ENCODE measurements at places on chromosomes 2 and 18.

GRCh38 chr2:237262838-237263771, 150.9 kb downstream of the COL6A3 start:
- DNase-seq = peak; percentile 81

DNA sequence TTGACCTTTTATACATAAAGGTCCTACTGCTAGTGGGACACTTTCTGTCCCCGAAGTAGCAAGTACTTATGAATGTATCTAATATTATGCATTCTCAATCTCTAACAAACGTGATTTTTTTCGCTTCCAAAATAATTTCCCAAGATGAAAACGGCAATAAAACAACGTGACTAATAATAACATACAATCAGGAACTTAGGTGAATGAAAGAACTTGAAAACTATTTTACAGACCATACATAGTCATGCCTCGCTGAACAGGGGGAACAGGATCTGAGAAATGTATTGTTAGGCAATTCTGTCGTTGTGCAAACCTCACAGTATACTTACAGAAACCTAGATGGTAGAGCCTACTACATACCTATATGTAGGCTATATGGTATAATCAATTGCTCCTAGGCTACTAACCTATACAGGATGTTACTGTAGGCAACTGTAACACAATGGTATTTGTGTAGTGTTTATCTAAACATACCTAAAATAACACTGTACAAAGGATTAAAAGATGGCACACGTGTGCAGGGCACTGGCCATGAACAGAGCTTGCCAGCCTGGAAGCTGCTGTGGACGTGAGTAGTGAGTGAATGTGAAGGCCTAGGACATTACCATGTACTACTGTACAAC, 2.5 kb downstream of the RTN4 start:
- peak; percentile 61 for DNase-seq

DNA sequence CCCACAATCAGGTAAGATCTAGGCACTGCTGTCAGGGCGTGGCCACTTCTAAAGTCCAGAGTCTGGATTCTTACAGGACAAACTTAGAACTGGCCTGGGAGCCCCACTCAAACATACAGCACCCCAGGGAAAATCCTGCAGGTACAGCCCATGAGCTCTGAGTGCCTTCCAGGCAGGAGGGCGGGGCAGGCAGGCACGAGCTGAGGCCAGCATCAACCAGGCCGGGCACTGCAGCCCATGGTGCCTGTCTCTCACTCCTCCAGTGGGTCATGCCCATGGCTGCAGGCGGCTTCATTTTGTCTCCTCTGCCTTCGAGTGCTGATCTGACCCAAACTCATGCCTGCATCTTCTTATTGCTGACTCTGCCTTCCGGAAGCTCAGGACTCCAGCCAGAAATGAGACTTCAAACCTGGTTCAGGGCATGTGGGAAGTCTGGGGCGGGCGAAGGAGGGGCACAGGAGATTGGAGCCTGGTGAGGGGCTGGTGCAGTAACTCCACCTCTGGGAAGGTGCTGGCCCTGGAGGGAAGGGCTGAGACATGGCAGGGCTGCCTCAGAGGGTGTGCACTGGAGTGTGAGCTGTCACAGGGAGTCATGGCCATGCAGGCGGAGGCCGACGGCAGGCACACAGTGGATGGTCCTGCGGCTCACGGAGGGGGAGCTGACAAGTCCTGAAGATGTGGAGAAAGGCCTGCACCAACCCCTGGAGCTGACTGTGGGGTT, 40.5 kb downstream of the HS6ST1 start:
- DNase-seq = no peak

DNA sequence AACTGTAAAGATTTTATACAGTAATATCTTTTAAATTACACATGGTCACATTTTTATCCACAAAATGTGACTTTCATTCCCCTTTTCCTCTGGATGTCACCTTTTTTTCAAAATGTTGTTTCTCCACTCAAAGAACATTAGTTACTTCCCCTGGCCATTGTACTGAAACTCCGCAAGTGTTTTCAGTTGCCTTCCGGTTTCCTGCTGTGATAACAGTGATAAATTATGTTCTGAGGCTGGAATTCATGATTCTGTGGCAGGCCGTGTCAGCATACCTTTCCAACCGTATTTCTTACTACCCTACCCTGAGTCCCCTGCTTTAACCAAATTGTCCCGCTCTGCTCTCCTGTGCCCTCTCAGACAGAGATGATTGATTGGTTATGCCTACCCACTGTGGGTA, 53.5 kb downstream of the MGAT5 start:
- DNase-seq = no peak

GRCh38 chr2:15169326-15170069, 391.6 kb downstream of the NBAS start:
- DNase-seq = peak; percentile 98

- DNase-seq = no peak
Observed at GRCh38 chr2:237445611-237446337, 31.8 kb upstream of the COL6A3 start.

DNA sequence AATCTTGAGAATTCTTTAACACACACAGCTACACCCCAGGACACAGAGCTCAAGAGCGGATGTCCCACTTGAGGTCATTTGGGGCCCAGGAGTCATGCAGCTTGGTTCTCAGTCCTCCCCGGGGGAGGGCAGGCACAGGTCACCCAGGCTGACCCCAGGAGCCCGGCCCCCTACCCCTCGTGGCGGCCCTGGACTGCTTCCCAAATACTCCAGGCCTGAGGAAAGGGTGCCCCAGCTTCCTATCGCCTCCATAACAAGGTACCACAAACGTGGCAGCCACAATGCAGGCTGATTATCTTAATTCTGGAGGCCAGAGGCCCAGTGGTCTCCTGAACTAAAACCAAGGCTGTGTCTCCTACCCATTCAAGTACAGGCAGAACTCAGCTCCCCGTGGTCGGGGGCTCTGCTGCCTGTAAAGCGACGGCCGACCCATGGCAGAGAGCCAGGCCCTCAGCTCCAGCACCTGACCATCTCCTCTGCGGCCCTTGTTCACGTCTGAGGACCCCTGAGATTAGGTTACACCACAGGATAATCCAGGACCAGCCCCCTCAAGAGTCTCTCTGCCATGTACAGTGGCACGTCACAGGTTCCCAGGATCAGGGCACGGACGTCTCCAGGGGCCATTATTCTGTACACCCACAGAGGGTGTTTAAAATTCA, 10.5 kb downstream of the SLC66A2 start:
- no peak for DNase-seq

GRCh38 chr18:75635096-75635495, 207.6 kb upstream of the SMIM21 start:
- no peak for DNase-seq

- DNase-seq = no peak
Observed at GRCh38 chr2:231483398-231484329, 19.4 kb upstream of the NCL start.

- peak; percentile 73 for DNase-seq
Observed at GRCh38 chr18:55275039-55275901, 312.7 kb downstream of the TCF4 start.

DNA sequence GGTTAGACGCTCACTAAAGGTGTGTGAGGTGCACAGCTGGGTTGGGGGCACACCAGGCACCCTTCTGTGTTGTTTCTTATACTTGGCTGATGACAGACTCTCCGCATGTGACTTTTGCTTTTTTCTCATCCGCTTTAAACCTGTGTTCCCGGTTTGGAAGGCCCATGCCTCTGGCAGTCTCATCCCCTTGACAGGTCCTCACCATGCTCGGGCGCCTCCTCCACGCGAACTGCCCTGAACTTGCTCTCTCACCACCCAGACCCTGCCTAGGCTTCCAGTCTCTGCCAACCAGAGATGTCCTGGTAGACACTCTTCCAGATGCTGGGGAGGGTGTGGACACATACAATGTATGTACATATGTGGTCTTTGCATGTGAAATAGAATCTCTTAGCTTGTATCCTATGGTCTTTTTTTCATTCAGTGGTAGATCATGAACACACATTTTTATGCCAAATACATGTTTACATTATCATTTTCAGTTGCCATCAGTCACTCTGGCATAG, 79.8 kb downstream of the LIMS1 start:
- DNase-seq = no peak

- peak; percentile 83 for DNase-seq
Observed at GRCh38 chr18:9708057-9708433, at the start of gene RAB31. RAB31 (plus strand) TSS chr18:9708301; CDS start chr18:9708406, 105 bp downstream.

GRCh38 chr2:974502-974901, 23.9 kb downstream of the SNTG2 start:
- DNase-seq = peak; percentile 2

DNA sequence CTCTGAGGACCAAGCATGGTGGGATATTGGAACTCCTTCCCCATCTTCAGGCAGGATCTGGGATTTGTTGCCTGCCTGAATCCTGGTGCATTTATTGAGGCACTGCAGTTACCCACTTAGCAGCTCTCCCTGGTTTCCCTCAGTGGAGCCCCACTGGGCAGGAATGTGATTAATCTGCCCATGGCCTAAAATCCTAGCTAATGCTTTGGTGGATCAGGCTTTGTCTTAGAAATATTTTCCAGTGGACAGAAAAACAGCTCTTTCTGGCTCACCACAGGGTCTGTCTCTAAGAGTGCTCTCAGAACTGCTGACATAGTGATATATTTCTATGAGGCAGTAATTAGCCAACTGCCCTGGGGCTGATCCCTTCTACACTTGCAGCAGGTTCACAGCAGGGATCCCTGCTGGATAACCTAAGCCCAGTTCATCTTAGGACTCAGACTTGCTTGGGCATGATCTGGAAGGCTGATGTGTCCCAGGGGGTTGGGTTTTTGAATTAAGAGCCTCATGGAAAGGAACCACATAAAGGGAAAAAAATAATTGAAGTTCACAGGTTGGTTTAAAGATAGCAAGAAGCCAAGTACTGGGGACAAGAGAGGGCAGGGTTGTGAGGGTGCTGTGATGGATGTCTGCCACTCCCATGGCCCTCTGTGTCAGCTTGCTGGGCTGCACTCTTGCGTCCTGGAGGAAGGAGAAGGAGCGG, 44.3 kb upstream of the ZDBF2 start:
- no peak for DNase-seq

DNA sequence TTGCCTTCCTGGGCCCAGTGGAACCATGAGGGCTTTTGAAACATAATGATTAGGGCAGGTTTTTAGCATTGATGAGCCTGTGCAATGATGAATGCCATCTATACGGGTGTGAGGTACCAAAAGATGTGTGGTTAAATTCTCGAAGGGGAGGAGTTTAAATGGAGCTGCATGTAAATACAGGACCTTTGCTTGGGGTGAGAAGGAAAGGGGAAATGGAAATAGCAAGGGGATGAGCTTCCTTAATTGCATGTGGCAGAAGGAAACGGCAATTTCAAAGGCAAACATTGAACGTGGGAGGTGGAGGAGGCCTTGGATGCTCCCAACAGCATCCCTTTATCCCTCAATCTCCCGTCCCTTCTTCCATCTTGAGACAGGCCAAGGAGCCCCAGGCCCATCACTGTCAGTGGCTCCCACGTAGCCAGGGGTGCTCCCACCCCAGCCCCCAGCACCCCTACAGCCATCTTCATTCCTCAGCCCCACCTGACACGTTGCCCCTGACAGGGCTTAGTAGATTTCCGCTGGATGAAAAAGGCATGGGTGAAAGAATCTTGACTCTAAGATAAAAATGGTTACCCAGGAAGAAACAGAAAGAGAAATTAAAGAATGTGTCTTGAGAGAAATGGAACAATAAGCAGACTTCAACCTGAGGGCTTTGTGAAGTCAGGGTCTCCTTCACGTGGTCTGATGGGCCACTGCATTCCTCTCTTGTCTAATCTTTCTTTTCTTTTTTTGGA, 32.5 kb downstream of the INPP5D start:
- DNase-seq = no peak

DNA sequence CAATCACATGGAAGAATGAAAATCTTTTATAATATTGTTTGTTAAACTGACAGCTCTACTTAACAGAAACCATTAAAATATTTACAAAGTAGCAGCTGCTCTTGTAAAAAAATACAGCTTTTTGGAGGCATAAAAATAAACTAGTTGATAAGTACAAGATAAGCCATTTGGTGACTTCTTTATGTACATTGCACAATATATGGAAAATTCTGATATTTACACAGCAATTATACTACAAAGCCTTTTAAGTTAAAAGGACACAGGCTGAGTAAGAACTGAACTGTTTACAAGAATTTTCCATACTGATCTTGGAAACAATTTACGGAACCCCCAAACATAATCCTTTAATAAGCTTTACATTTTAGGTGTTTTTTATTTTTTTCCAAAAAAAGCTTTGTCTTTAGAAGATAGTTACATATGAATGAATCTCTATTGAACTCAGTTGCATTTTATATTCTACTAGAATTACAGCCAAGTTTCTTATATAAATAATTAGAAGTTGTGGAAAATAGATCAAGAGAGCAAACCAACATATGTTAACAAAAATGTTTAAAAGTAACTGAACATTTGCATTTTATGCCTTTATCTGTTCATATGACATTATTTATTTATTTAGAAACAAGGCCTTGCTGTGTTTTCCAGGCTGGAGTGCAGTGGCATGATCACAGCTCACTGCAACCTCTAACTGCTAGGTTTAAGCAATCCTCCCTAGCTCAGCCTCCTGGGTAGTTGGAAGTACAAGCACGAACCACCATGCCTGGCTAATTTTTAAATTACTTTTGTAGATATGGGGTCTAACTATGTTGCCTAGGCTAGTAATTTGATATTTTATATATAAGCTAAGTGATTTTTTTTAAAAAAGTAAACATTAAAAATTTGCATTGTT, 142.5 kb downstream of the OTX1 start:
- peak; percentile 3 for DNase-seq

- peak; percentile 41 for DNase-seq
Observed at GRCh38 chr2:212727751-212728150, 189.1 kb upstream of the ERBB4 start.
